Fibroblast of skin of right biceps (primary cell): ENCODE measurements at places on chromosomes 2 and 18.

GRCh38 chr18:10249801-10250200 lies 204.6 kb upstream of the APCDD1 start:
- DNase-seq, result no peak

GRCh38 chr18:6069103-6069502 lies 173.8 kb upstream of the TMEM200C start:
- DNase-seq, result no peak

DNA sequence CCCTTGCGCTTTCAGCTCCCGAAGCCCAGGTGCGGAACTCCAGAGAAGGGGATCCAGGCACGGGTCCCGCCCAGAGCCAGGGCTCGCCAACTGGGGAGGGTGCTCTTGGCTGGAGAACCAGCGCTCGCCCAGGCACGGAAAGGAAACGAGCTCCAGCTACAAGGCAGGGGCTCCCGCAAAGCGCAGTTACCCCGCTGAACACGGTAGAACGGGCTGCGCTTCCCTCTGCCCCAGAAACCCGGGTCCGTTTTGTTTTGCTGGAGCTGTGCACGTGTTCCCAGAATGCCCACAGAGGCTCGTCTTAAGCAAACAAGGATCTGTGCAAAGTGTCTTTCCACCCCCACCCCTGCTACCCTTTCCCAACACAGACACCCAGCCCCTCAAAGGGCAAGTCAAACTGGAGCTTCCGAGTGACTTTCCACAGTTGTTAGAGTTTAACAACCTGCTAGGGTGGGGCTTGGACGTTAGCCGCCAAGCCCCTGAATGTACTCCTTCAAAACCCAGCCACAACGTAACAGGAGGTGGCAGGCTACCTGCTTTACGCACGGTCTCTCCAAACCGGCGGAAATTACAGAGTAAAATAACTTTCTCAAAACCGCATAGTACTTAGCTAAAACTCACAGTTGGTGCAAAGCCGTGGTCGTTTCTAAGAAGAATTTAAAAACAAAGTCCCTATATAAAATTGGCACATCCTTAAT lies 775 bp downstream of the RNF125 start:
- DNase-seq, result peak; percentile 16

DNA sequence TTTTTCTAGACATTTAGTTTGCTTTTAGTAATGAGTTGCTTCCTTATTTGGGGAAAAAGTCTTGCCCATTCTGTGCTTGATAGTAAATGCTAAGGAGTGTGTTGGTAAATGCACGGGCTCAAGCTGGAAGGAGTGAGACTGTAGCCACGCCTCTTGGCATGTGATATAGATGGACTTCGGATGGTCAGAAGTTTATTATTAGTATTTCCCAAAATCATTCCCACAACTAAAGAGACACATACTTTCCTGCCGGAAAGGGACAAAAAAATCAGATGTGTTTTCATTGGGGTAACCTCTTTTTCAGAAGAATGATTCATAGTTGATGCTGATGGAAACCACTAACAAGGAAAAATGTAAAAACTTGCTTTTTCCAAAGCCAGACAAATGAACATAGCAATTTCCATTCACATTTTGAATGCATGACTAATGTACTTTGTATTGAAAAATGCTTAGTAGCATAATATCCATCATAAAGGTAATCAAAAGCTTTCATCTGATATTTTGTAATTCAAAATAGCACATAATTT lies 133.2 kb downstream of the ZNF532 start:
- DNase-seq, result peak; percentile 96

GRCh38 chr18:13871701-13872100 lies 43.6 kb downstream of the MC2R start:
- no peak for DNase-seq

DNA sequence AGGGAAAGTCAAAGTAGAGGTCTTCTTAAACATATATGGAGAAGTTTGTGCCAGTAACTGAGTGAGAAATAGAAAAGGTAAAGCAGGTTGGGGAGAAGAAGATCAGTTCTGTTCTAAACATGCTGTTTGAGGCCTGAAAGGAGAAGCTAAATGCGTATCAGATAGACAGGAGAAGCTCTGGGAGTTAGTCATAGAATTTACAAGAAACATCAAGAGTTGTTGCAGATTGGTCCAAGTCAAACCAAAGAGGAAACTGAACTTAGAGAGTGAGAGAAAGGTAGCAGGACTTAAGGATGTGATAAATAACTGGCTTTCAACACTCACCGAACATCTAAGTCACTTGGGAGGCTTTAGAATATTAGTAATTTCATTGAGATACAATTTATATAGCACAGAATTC lies 29.2 kb upstream of the CERS6 start:
- DNase-seq, result no peak
